ENCODE measurements at places on chromosomes 3 and 15.

DNA sequence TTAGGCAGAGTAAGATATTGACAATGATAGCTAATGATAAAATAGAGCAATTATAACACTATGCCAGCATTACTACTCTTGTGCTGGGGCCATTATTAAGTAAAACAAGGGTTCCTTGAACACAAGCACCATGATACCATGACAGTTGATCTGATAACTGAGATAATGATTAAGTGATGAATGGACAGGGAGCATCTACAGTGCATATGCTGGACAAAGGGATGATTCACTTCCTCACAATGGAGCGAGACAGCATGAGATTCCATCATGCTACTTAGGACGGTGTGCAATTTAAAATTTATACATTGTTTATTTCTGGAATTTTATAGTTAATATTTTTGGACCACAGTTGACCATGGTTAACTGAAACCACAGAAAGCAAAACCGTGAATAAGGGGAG is 156.6 kb downstream of the FHIT start:
- DNase-seq, result no peak

DNA sequence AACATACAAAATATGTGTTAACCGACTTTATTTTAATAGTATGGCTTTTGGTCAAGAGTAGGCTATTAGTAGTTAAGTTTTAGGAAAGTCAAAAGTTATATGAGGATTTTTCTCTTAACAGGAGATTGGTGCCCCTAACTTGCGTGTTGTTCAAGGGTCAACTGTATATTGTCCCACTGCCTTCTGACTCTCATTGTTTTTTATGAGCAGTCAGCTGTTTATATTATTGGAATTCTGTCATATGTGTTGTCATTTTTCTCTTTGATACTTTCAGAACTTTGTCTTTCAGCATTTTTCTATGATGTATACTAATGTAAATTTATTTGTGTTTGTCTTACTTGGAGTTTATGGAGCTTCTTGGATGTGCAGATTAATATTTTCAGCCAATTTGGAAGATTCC is 142.1 kb upstream of the CMC1 start:
- no peak for DNase-seq

GRCh38 chr15:85854345-85855097 is 59.8 kb upstream of the KLHL25 start:
- DNase-seq, result peak; percentile 58

GRCh38 chr3:161072211-161072621 is 32.9 kb downstream of the B3GALNT1 start:
- DNase-seq, result no peak

DNA sequence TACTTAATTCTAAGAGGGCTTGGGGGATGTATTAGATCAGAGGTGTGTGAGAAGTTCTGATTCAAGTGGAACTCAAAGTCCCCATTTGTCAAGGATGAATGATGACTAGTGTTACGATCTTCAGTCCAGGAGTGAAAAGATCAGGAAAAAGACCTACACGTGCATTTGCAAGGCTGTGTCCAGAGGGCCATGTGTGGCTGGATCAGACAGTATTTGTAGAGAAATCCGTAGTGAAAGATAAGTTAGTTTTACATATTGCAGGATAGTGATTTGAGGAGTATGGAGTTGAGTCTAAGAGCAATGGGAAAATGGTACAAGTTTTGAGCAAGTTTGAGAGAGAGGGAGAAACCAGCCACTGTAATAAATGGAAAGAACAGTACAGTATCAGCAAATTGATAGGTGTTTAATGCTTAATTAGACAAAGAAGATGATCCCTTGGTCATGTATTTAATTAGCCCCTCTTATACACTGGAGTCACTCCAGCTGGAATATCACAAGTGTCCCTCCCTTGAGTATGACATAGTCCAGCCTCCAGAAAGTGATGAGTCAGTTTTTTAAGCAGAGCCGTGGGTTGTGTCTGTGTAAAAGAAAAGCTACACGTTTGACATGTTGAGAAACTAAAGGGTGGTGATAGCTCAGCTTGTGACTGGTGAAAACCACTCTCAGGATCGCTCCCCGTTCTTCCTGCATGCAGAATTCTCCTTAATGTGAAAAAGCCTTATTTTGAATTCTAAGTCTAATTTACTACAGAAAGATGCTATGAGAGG is 348.8 kb downstream of the ROBO1 start:
- no peak for DNase-seq

DNA sequence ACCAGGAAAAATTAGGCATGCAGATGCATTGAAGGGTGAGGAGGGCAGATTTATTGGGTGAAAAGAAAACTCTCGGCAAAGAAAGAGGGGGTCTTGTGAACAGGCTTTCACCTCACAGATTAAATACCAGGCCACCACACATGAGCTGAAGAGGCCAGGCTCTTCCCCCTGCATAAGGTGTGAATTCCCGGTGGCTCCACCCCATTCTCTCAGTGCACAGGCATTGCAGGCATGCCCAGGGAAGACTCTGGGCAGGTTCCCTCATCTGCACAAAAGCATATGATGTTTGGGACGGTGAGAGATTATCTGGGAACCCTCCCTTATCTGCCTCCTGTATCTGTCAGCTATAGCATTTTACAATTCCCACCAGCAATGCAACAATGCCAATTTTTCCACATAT is 7.2 kb upstream of the SLC35G2 start:
- no peak for DNase-seq
